Stimulated activated naive CD4-positive, alpha-beta T cell treated with Interleukin-2 at 50 U/mL for 16 hours (primary cell): ENCODE measurements at places on chromosomes 11 and 22.

DNA sequence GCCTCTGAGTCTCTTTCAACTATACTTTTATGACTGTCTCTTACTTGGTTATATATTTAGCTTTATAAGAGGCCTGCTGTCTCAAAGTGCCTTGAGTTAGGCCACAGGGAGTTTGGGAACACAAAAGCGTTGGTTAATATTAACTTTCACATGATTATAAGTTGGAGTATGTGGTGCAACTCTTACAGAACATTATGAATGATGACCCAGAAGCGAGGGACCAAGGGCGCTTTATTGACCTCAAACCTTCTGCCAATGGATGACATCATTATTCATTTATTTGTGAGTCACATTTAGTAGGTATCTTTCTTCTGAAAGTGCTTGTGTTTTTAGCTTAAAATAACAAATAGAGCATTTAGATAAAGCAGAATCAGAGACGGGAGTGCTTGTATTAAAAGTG, 298.0 kb upstream of the ZC3H12C start:
- no peak for DNase-seq

GRCh38 chr22:17283423-17283822, 64.2 kb upstream of the ADA2 start:
- DNase-seq: no peak

- DNase-seq: no peak
Measured at GRCh38 chr22:30253205-30253852, 6.8 kb upstream of the LIF start.

DNA sequence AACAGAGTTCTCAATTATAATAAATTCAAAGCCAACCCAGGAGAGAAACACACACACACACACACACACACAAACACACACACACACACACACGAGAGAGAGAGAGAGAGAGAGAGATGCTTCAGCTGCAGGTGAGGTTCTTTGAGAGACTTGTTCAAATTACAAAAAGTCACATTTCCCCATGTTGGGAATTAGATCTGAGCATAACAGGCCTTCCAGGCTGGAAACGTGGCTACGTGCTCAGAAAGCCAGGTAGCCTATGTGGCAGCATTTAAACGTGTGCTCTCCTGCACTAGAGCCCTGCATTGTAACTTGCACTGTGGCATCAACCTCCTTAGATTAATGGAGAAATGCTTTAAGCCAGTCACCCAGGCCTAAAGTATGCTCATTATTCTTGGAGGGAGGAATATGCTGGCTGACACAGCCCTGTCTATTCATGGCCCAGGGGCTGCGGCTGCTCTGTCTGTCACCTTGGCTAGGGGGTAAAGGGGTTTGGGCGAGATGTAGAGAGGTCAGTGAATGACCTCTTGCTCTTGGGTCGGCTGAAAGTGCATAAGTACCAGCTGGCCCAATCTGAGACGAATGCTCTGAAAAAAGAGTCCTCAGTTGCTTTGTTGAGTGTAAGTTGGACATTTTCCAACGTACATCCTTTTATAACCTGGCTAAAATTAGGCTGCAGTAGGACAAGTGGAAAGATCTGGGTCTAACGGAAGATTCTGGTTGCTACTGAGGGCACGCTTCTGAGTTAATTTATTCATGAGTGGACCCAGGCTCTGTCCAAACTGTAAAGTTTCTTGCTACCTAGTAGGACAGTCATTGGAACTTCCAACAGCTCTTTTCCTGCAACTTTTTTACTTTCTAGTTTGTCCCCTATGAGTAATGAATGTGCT, 171.1 kb upstream of the SEZ6L start:
- no peak for DNase-seq

DNA sequence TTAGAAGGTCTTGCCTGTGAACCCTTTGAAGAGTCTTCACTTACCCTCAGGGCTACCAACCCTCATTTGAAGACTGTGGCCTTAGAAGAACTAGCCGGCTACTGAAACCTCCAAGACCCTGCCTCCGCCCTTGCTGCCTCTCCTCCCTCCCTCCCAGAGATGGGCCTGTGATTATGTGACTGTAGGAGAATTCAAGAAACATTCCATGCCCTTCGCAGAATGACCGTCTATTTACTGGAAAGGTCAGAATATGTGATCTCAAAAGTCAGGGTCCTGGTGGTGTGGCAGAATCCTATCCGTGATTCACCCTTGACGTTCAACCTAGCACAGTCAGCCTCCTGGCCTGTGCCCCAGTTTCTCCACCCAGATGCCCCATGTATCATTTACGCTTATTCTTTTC, 109.6 kb downstream of the CTNND1 start:
- DNase-seq: no peak

DNA sequence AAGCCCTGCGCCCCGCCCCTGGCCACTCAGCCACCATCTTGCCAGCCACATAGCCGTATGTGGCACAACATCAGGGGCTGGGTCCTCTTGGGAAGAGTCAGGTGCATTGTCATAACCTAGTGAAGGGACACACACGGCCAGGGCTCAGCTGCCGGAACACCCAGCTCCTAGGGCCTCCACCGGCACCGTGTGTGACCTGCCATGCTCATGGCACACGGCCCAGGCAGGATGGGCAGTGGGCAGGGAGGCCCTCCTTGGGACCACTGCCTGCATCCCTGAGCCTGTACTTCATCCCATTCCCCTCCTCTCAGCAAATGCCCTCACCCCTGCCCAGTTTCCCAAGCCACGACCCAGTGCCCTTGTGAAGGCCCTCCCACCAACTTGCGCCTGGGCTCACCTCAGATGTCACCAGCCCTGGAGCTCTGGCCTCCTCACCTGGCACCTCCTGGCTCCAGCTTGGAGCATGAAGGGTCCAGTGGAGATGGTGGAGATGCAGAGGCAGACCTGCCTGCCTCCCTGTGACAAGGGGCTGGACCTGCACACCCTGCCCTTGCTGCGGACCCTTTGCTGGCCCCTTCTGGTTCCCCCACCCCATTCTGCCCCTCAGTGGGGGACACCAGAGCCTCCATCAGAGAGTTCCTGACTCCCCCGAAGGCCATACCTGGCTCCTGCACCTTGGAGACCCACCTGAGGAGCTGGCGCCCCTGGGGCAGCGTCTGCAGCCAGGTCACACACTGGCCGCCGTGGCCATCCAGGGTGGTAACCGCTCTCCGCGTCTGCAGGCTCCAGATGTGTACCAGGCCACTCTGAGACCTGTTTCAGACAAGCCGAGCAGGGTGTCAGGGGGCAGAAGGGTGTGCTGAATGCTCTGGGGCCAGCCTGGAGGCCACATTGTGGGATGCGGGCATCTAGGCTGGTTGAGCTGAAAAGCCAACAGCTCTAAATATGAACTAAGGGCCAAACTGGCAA, 34.5 kb downstream of the GNB1L start:
- DNase-seq: no peak

GRCh38 chr11:63767565-63768236, 874 bp downstream of the ZFTA start:
- peak; percentile 16 for DNase-seq

- no peak for DNase-seq
Measured at GRCh38 chr11:66275984-66276612, 1.9 kb upstream of the CNIH2 start.

- no peak for DNase-seq
Measured at GRCh38 chr11:2224254-2224653, 46.1 kb downstream of the ASCL2 start.

GRCh38 chr11:36777311-36777710, 179.3 kb upstream of the RAG2 start:
- DNase-seq: no peak

DNA sequence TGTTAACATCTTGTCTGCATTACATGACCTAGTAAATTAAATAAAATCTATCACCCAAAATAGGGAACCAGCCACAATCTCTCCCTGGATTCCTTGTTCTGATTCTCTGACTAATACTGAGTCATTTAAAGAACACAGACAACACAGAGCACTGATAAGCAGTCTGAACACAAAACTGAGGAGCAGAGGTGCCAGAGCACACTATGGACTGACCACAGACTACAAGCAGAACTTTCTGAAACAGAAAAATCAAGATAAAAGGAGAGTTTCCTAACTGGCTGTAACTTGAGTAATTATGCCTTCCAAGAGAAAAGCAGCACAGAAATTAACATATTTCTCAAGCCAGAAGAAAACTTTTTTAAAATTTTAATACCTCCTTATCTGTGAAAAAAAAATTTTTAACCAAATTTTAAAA, 128.8 kb downstream of the SGSM3 start:
- DNase-seq: no peak

DNA sequence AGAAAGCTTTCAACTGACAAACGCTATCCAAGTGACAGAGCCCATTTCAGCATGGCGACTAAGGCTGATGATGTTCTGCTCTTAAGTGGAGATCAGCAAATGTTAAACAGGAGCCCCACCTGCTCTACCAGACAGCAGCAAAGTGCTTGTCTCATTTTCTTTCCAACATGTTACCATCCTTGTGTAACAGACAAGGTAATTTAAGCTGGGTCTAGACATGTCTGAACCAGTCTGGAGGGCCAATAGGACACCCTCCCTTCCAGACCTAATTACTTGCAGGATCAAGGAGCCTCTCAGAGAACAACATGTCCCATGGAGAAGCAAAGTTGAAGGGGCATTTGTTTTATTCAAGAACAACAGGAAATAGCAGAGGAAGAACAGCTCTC, 3.9 kb upstream of the LMO2 start:
- DNase-seq: no peak

DNA sequence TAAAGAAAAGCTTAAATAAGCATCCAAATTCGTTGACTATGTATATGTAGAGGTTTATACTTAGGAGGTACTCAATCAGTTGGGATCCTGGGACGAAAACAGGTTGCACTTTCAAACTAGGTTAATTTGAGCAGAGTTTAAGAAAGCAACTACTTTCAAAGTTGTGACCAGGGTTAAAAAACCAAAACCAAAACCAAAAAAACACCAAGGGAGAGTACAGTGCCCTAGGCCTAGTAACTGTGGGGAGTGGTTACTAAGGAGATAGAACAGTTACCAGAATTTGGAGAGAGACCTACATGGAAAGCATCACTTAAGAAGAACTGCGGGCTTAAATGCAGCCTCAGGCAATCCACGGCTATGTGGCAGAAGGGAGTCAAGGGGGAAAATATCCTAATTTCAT, 148.3 kb downstream of the JRKL start:
- DNase-seq: no peak

- no peak for DNase-seq
Measured at GRCh38 chr22:38974826-38975175, 7.3 kb upstream of the APOBEC3B start.

DNA sequence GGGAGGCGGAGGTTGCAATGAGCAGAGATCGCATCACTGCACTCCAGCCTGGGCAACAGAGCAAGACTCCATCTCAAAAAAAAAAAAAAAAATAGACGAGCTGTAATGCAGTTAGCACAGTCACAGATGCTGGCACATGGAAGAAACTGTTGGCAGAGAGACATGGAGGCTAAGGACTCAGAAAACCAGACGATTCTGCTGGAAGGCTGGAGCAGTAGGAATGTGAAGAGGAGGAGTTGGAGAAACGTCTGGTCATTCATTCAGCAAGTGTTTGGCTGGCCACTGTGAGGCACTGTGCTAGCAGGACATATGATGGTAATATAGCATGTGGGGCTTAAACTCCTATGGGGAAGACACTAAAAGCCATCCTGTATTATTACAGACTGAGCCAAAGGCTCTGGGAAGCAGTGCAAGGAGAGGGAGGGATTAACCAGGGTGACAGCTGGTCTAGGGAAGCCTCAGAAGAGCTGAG, 5.0 kb downstream of the UQCR10 start:
- no peak for DNase-seq

GRCh38 chr11:122048401-122048800, 67.6 kb downstream of the BLID start:
- DNase-seq: no peak

DNA sequence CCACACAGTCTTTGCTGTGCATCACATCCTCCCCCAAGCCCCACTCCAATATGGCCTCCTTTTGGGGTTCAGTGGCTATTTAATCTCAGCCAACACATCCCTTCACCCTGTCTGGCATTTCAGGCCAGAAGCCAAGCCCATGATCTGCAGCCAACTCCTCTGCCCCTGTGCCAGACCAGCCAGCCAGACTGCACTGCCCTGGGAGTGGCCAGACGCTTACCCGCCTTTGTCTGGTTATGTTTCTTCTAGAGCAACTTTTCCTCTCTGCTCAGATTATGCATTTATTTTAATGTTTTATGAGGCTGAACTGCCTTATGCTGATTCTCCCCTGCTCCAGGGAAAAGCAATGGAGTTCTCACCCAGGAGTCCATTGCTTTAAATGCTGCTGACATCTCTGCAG, 206.7 kb upstream of the TBCEL start:
- DNase-seq: no peak

- DNase-seq: peak; percentile 13
Measured at GRCh38 chr11:62444236-62444833, 25.5 kb downstream of the SCGB1A1 start.

DNA sequence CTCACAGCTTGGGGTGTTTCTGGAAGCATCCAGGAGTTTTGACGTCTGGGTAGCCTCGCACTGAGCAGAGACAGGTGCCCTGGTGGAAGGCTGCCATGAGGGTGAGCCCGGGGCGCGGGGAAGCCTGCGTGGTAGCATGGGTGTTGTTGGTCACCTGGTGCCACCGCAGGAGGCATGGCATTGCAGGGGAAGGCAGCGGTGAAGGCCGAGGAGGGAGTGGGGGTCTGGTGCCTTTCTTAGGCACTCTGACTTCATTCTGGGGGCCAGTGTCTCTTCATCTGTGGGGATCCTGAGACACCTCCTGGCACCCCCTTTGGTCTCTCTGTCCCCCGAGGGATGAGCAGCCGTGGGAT, 271.2 kb downstream of the TBC1D22A start:
- no peak for DNase-seq

DNA sequence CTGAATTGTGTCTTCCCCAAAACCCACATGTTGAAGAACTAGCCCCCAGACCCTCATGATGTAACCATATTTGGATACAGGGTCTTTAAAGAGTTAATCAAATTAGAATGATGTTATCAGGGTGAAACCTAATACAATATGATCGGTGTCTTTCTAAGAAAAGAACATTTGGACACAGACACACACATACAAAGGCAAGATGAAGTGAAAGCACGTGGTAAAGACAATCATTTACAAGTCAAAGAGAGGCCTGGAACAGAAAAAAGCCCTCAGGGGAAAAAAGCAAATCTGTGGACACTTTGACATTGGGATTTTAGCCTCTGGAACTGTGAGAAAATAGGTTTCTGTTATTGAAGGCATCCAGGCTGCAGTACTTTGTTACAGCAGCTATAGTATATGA, 733.4 kb downstream of the JRKL start:
- DNase-seq: no peak

- peak; percentile 45 for DNase-seq
Measured at GRCh38 chr11:111429066-111429506, 50.0 kb upstream of the POU2AF1 start.

GRCh38 chr11:46348566-46349401, 1.5 kb downstream of the DGKZ start:
- peak; percentile 44 for DNase-seq

GRCh38 chr11:121383716-121384115, 68.4 kb upstream of the SORL1 start:
- DNase-seq: no peak

GRCh38 chr22:46295277-46295971, 1.2 kb upstream of the GTSE1 start:
- DNase-seq: no peak

DNA sequence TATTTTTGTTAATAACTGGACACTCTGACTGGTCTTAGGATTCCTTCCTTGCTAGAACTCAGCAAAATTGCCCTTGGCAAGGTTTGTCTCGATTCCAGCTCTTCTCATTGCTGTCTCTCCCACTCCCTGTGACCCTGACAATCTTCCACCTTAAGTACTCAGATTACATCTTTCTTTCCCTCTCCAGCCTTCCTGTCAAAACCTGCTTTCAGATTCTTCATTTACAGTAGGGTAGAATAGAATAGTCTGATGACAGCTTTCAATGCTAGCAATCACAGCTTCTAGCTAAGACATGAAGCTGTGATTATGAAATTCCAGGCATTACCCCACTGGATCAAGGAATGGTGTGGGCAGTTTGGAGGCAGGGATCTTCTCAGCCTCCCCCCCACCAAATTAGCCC, 39.2 kb upstream of the LMO2 start:
- no peak for DNase-seq
